T-helper 1 cell (primary cell): ENCODE measurements at places on chromosomes 11 and 22.

DNA sequence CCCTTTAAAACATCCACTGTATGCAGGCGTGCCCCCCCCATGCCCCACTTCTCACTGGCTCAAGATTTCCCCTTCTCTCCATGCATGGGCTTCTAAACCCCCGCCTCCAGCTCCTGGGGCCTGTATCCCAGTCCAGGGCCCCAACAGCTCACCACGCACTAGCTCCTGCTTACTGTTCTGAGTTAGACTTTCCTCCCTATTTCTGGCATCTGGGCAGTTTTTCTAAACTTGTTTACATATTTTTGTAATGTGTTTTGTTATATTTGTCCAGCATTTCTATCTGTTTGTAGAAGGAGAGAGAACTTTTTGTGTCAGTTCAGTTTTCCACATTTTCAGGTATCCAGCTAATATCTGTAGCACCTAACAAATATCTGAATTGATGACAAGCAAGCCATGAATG lies 178.5 kb downstream of the SPON1 start:
- no peak for DNase-seq

- no peak for DNase-seq
These were observed 48.8 kb downstream of the LRFN4 start for GRCh38 chr11:66905631-66906030.

- peak; percentile 40 for DNase-seq
These were observed 23.1 kb downstream of the MICAL3 start for GRCh38 chr22:18001040-18001893.

GRCh38 chr11:84865257-84865656 lies 761.9 kb downstream of the DLG2 start:
- no peak for DNase-seq
